Fibroblast of upper back skin (primary cell): ENCODE measurements at places on chromosomes 7 and 10.

GRCh38 chr10:70135684-70136083, 3.1 kb upstream of the AIFM2 start:
- DNase-seq, result no peak

- no peak for DNase-seq
Observed at GRCh38 chr7:139490130-139490529, 6.7 kb upstream of the KLRG2 start.

DNA sequence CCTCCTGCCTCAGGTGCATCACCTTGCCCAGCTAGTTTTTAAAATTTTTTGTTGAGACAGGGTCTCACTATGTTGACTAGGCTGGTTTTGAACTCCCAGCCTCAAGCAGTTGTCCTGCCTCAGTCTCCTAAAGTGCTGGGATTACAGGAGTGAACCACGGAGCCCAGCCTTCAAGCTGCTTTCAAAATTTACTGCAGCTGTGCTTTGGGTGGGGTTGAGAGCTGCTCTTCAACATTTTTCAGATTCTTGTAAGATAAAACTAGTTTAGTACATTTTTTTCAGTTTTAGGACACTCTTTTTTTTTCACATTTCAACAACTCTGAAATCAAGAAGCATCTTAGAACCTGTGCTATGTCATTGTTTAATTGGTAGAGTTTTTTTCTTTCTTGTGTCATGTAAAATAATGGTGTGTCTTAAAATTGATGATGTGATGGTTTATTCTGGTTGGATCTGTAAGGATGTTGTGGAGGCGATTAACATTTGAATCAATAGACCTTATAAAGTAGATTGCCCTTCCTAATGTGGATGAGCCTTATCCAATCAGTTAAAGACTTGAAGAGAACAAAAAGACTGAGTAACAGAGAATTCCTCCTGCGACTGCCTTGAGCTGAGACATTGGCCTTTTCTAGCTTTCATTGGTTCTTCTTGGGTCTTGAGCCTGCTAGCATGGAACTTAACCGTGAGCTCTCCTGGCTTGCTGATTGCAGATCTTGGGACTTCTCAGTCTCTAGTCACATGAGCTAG, 13.5 kb downstream of the PLEKHA8 start:
- DNase-seq, result peak; percentile 32

- no peak for DNase-seq
Observed at GRCh38 chr7:924541-925231, 29.8 kb downstream of the ADAP1 start.

DNA sequence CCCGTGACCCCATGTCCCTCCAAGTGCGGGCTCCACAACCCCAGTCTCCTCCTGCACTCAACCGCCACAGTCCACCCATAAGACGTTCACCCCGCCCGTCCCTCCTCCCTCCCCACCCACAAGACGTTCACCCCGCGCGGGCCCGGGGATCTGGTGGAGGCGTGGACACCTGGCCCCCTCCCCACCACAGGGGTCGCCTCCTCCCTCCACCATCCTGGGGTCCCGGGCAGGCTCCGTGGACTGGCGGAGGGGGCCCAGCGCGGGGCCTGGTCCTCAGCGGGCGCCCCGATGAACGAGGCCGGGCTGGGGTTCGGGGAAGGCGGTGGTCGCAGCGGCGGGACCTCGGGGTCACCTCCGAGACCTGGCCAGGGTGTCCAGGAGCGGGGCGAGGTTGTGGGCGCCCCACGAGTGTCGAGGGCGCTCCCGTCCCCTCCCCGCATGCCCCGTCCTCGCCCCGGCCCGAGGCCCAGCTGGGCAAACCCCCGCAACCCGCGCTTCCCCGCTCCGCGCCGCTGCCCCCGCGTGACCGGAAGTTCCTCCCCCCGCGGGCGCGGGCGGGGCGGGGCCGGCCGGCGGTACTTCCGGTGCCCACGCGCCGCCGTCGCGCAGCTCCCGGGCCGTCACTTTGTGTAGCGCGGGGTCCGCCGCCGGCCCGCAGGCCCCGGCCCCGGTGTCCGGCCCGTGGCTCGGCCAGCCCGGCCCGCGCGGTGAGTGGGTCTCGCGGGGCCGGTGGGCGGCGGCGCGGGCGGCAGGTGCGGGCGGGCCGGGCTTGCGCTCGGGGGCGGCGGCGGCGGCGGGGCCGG, at the start of gene ZNF316:
TSS of gene ZNF316 (plus strand) at position 578 of the 803 bp plus-strand sequence. CDS start 5,092 bp downstream, outside the sequence.
- DNase-seq, result peak; percentile 38

DNA sequence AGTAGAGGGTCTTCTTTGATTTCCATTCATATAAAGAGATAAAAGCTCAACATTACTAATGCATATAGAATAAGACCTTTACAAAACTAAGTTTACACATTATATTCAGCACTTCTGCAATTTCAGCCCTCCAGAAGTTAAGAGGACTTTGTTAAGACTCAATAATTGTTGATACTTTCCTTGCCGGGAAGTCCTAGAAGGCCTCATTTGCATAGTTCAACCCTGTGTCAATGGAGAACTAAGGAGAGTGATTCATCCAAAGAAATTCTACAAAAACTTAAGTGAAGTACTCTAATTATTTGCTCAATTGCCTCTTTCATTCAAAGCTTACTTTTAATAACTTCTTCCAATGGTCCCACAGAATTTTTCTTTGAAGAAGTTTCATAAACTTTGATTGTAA, 1060.3 kb upstream of the CELF2 start:
- DNase-seq, result peak; percentile 79

DNA sequence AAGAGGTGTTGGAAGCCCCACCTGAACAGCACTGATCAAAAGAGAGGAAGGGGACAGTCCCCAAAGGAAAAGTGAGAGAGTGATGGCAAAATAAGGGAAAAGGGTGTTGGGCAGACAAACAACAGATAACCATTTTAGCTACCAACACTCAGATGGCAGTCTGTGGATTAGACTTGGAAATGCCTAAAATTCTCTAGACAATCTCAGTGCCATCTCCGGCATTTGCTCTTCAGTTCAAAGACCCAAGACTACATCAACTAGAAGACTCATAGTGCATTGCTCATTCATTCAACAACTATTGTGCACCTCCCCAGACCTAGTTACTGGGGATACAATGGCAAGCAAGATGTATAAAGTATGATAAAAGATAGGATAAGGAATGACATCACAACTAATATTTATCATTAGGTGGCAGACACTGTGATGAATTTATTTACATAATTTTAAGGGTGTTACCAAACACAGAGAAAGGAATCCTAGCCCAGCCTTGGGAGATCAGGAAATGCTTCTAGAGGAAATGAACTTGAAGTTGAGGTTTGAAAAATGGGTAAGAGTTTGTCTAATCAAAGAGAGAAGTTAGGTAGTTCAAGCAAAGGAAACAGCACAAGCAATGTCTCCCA, 109.3 kb upstream of the ARID5B start:
- DNase-seq, result no peak

DNA sequence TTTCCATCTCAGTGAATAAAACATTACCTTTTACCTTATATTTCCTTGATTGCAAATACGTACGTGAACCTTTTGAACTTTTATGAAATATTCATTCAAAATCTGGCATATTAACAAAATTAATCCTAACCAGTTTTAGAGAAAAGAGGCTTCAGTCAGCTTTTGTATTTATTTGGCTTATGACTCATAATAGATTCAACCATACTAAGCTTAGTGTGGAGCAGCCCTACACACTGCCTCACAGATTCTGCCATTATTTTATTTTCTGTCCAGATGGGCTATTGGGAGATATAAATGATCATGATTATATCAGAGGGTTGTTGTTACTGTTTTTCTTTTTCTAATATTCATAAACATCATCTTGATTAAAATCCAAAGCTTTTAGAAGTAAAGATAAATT, 325.5 kb downstream of the GPR37 start:
- DNase-seq, result no peak

DNA sequence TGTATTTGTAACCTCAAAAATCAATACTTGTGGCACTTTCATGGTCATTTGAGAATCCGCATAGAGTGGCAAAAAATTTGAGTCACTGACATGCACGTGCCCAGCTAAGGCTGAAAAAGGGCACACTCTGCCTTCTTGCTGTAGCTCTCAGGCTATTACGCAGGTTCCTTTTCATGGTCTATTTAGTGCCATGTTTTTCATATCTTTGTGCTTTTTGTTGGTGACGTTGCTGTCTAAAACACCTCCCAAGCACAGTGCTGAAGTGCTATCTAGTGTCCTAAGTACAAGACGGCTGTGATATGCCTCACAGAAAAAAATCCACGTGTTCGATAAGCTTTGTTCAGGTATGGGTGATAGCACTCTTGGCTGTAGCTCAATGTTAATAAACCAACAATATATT, 50.9 kb downstream of the CREB3L2 start:
- no peak for DNase-seq
